ENCODE measurements at places on chromosomes 5 and 9.

DNA sequence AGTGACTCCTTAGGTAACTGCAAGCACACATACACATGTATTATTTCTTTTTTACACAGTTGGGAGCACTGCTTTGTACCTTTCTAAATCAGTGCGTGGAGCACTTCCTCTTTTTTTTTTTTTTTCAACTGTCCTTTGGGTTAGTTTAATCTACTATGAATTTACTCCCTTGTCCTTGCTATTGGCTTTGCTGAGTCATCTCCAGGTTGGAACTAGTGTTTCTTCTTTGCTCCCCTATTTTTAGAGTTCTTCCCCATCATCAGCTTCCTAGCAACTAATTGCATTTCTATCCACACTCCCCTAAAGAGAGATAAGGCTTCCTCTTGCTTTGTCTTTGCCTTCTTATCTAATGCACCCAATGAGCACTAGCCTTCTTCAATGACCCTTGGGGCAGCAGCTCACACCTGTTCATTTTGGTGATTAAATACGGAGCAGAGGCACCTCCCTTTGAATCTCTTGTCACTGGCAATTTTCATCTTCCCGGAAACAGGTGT is 24.3 kb downstream of the S100Z start:
- DNase-seq = no peak

DNA sequence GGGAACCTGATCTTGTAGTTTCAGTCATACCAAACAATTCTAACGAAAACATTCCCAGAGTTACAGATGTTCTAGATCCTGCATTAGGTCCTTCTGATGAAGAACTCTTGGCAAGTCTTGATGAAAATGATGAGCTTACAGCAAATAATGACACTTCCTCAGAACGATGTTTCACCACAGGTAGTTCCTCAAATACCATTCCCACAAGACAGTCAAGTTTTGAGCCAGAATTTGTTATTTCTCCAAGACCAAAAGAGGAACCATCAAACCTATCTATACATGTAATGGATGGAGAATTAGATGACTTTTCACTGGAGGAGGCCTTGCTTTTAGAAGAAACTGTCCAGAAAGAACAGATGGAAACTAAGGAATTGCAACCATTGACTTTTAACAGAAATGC is 21.0 kb downstream of the RMI1 start:
- DNase-seq = no peak

GRCh38 chr5:153797484-153797883 is 241.2 kb downstream of the FAM114A2 start:
- no peak for DNase-seq

GRCh38 chr5:5521478-5521877 is 99.0 kb downstream of the ICE1 start:
- DNase-seq = no peak

DNA sequence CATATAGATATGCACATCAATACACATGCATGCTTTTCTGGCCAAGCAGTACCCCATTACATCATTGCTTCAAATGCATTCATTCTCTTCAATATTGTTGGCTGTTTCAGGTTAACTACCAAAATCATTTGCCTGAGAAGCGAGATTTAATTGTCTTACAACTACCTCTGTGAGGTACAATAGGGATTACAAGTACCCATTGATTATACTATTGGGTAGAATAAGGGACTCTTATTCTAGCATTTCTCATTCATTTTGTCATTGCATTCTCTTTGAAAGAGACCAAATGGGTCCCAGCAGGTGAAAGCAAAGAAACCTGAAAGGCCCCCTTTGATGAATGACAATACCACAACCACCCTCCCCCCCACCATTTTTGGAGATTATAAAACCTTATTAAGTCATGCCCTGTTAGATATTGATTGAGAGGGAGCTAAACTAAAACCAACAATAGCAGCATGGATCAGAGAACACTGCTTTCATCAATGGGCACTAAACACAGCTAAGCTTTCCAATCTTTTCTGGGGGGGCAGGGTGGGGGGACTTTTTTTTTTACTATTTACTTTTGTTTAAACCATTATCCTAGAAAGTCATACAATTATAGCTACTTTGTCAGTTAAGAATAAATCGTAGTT is 375.0 kb upstream of the CCNH start:
- no peak for DNase-seq

- no peak for DNase-seq
Observed at GRCh38 chr5:31962351-31962751, 211.8 kb downstream of the GOLPH3 start.

- no peak for DNase-seq
Observed at GRCh38 chr9:91907484-91908292, 42.3 kb downstream of the ROR2 start.

DNA sequence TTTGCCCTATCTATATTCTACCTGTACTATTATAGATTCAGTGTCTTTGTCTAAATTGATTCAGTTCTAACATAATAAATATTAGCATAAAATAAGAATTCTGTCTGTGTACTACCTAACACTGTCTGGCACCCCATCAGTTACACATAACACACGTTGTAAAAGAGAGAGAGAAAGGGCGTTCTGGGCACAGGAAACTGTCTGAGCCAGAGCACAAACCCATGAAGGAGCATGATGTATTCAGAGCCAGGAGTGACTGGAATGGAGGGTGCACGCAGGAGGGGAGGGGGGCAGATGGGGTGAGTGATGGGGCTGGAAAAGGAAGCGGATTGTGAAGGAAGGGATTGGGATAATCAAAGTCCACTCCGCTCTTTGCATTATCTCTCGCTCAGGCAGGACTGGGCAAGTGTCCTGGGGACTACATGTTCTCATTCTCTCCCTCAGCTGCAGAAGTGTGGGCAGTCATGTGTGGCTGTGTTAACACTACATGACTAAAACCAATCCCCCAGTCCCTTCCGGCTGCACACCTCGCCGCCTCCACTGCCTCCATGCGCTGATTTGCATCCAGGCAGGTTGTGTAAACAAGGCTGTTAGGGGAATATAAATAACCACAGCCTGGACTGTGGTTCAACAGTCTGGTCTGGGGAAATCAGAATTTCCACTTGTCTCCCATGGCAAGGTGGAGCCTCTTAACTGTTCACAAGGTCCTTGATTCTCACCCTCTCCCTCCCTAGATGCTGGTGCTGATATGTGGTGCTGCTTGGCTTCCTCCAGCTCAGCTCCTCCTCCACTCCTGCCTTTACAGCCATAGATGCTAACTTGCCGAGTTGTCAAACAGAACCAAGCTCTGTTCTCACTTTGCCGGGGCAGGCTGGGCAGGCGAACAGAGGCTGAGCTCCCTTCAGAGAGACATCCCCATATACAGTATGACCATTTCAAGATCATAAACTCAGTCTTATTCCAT is 367.5 kb upstream of the BRINP1 start:
- DNase-seq = no peak

- no peak for DNase-seq
Observed at GRCh38 chr5:566636-567309, 42.5 kb upstream of the SLC9A3 start.

DNA sequence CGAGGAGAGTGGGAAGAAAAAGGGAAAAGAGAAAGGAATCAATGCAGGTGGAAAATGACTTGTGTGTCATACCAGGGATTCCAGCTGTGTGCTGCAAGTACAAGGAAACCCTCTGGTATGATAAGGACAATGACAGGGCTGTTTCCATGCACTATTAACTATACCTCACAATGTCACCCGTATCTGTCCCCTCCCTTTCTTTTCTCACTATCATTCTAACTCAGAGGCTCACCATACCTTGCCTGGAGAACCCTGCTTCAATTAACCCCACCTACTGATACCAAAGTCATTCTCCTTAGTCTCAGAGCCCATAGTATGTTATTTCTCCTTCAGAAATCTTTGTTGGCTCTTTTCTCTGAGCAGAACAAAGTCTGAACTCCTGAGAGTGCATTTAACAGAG is 236.2 kb upstream of the NREP start:
- DNase-seq = no peak
